Ammon's horn (tissue), 1 donor: ENCODE measurements at places on chromosomes 12 and 14.

DNA sequence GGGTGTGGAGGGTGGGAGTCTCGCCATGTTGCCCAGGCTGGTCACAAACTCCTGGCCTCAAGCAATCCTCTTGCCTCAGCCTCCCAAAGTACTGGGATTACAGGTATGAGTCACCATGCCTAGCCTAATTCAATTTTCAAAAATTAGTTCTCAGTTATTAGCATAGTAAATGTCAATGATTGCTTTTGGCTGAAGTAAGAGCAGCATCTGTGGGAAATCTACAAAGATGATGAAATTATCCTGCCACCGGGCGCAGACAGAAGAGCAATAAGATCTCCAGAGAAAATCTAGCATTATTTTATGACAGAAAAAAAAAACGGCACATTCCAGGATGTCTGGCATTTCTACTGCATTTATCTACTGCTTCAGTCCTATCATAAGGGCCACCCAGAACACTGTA, 97.9 kb upstream of the DAAM1 start:
- DNase-seq: no peak

- DNase-seq: no peak
Observed at GRCh38 chr12:10027311-10027710, 3.2 kb upstream of the CLEC9A start.

GRCh38 chr12:5549011-5549410, 117.1 kb downstream of the NTF3 start:
- DNase-seq: no peak

GRCh38 chr14:104665657-104666522, 23.5 kb upstream of the INF2 start:
- DNase-seq: peak; percentile 97

DNA sequence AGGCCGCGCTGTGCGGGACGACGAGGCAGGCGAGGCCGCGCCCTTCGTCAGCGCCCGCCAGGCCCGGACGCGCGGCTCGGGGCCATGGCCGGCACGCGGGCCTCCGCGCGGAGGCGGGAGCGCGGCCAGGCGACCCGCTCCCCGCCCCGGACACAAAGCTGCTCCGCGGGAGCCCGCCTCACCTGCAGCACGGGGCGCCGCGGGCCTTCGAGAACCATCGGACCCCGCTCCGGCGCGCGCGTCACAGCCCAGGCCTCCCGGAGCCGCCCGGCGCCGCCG, 342 bp downstream of the DICER1 start:
- DNase-seq: no peak

DNA sequence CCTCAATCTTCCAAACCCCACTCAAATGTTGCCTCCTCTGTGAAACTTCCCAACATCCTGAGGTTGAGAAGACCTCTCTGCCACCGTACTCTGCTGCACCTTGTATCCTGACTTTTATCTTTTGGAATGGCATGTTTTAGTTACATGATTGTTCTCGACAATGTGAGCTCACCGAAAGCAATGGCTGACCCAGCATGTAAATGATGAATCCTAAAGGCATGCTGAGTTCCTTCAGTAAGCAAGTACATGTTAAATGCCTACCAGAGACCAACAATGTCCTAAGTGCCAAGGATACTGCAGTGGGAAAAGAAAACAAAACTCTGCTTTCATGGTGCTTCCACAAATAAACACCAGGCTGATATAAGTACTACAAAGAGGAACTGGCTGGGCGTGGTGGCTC, 13.7 kb downstream of the PPP1R13B start:
- DNase-seq: no peak

DNA sequence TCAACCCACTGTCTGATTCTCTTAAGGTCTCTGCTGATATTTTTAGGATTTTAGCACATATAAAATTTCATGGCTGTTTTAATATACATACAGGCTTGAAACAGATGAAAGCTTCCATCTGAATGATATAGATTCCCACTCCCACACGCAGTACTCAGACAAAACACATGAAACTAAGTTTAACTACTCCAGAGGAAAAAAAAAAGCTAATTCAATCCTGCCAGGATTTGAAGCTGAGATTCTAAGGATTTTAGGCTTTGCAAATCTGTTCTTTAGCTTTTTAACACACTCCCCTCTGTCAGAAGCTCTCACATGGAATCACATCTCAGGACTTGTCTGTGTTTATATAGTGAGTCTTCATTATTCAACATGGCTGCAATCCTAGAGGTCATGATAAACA, 217.3 kb downstream of the BCAT1 start:
- no peak for DNase-seq

GRCh38 chr12:12046401-12046800, 24.3 kb upstream of the BCL2L14 start:
- DNase-seq: no peak

DNA sequence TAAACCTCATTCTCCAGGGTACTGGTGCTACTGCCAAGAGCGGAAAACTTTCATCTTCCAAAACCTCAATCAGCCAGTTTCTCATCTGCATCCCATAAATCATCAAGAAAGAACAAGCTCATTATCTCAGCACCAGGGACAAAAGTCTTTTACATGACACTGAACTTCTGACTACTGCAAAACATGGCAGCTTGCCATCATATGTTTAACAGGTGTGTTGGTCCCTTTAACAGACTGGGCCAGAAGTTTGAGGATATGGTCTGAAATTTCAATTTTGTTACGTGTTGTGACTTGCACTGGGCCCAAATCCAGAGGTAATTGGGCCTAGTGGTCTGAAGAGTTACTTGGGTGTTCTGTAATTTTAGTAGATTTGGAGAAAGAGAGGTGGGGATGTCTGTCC, 305.4 kb upstream of the SEL1L start:
- DNase-seq: no peak

DNA sequence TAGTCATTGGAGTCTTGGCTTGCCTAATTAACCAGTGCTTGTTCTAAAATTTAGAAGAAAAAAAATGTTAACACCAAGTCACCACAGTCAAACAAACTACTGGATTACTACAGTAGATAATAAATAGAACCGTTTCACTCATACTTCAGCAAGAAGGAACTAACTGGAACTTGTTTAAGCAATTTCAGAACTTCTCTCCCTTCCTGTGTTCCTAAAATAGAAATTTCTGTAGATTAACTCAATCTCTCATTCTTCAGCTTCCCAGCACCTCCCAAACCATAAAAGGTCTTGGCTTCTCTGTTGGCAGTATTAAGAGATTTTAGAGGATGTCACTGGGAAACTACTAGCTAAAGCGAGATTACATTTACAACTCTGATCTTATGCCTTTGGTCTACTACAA, 18.6 kb downstream of the GNS start:
- no peak for DNase-seq

DNA sequence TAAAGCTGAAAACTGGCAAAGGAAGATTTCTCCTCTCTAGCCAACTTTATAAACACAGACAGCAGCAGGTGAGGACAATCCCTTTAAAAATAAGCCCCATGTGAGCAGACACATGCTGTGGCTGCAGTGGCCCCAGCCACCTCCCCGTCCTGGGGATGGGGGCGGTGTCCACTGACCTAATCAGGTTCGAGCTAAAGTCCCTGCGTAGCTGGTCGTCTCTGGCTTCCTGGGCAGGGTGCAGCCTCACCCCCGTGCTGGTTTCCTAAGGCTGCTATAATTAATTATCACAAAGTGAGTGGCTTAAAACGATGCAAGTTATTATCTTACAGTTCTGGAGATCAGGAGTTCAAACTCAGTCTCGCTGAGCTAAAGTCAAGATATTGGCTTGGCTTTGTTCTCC, 1.0 kb downstream of the BDKRB1 start:
- no peak for DNase-seq

- DNase-seq: no peak
Observed at GRCh38 chr14:23285530-23286019, 357 bp downstream of the HOMEZ start.

GRCh38 chr14:37443461-37443860, 151.6 kb downstream of the FOXA1 start:
- no peak for DNase-seq

- no peak for DNase-seq
Observed at GRCh38 chr14:89466484-89466883, 49.5 kb upstream of the FOXN3 start.

- no peak for DNase-seq
Observed at GRCh38 chr12:41606468-41607445, 418.6 kb downstream of the PDZRN4 start.

GRCh38 chr14:77707355-77707723, 484 bp downstream of the ALKBH1 start:
- DNase-seq: peak; percentile 49

DNA sequence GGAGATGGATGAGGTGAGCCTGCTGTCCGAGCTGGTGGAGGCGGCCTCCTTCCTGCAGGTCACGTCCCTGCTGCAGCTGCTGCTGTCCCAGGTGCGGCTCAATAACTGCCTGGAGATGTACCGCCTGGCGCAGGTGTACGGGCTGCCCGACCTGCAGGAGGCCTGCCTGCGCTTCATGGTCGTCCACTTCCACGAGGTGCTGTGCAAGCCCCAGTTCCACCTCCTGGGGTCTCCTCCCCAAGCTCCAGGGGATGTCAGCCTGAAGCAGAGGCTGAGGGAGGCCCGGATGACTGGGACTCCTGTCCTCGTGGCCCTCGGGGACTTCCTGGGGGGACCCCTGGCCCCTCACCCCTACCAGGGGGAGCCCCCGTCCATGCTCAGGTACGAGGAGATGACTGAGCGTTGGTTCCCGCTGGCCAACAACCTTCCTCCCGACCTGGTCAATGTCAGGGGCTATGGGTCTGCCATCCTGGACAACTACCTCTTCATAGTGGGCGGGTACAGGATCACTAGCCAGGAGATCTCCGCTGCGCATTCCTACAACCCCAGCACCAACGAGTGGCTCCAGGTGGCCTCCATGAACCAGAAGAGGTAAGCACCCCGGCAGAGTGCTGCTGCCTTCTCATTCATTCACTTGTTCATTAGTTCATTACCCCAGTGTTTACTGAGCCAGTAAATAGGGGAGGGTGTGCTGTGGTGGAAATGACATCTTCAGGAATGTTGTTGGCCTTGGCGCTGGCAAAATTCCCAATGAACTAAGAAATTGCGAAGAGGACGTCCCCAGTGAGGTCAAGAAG, 774 bp upstream of the MANSC4 start:
- DNase-seq: peak; percentile 41

DNA sequence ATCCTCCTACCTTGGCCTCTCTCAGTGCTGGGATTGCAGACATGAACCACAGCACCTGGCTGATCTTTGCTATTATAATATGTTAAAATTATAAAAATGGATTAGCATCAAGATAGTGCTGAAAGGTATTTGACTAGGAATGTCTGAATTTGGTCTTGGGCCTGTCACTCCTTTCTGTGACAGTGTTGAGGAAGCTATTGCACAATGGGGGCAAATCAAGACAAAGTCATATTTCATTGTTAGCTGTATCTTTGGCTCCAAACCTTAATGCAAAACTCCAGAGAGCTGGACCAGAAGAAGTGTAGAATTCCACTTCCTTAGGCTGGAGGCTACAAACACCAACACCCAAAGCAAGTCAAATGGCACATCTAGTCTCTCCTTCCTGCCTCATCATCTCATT, 42.2 kb downstream of the ZCRB1 start:
- no peak for DNase-seq

DNA sequence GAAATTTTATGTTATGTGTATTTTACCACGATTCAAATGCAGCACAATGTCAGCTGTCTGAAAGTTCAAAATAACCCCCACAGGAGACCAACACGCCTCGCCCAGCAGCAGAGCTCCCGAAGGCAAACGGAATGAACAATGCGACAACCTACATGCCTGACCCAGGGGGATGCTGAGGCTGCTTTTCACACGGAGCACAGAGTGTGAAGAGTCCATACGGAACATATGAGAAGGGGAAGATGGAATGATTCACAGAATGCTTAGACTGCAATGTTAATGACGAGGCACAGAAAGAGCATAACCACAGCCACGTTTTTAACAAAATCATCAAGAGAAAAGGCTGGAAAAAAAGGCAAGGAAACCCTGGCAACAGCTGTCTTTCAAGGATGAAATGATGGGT, 22.6 kb downstream of the ZFYVE21 start:
- DNase-seq: no peak

DNA sequence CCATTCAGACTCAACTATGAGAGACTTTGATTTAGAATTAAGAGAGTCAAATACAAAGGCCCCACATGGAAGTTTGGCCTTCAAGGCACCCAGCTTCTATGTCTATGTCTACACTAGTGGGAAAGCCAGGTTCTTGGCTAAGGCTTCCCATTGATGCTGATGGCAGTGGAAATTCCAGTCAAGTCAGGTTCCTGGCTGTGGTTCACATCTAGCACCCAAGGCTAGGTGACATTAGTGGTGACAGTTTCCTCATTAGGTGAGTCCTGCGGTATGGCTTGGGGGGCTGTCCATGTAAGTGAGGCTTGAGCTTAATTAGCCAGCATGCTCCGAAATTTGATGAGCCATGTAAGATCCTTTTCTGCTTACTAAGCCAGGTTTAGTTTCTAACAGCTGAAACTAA, 460.9 kb downstream of the RMST start:
- no peak for DNase-seq

GRCh38 chr14:65637780-65638179, 225.2 kb downstream of the FUT8 start:
- no peak for DNase-seq

GRCh38 chr12:630656-631632, 32.3 kb downstream of the NINJ2 start:
- DNase-seq: peak; percentile 34

- no peak for DNase-seq
Observed at GRCh38 chr14:104966981-104967385, 11.2 kb downstream of the AHNAK2 start.

DNA sequence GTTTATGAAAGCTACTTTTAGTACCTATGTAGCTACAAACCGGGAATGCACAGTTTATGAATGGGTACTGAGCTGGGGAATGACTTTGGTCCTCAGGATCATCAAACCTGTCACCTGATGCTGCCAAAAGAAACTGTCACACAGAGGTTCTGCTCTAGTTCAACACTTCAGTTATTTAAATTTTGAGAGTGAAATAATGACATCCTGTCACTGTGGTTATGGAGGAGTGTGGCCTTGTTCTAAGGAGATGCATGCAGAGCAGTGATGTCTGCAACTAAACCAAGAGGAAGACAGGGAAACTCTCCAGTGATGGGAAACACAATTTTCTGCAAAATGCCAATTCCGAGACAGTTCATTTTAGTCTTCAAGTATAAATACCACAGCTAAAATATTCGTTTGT, 4.8 kb upstream of the AEBP2 start:
- no peak for DNase-seq

DNA sequence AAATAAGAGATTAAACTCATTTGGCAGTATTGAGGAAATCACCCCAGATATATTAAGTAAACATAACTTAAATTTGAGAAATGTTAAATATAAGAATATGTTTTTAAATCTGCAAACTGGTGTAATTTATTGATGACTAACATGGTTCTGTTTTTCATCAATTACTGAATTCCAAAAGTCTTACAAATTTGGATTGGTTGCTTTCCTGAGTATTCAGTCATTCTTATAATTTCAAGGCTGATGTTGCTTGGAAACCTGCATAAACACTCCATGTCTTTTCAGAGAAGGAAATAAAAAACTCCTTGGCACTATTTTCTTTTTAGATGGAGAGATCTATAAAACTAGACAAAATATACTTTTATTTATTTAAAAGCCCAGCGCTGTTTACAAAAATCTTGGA, 71.7 kb downstream of the NOVA1 start:
- no peak for DNase-seq

DNA sequence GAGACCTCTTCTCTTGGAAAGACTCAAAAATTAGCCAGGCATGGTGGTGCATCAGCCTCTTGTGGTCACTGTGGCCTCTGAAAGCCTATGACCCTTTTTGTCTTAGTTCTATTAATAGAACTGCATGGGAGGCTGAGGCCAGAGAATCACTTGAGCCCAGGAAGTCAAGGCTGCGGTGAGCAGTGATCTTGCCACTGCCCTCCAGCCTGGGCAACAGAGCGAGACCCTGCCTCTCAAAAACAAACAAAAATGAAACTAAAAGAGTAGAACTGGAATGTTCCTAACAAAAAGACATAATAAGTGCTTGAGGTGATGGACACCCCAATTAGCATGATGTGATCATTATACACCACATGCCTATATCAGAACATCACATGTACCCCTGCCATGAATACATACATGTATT, 197.0 kb upstream of the EEA1 start:
- no peak for DNase-seq
